ENCODE measurements at places on chromosomes 1 and 21. TPM values are rescaled to one million over a fixed set of nuclear protein-coding genes. Genes with fewer than 3 reads are reported as not detected.

Gene SPRR4
- not detected for total RNA-seq

Gene RNF187
- total RNA-seq = 77.0 TPM

Gene PLA2G2F
- not detected for total RNA-seq

Gene EFNA1
- total RNA-seq = 2.2 TPM

Gene ERG
- total RNA-seq = not detected

Gene DLGAP3
- 0.81 TPM for total RNA-seq

Gene LCA5L
- total RNA-seq = not detected

Gene NBPF6
- 0.69 TPM for total RNA-seq

Gene CD1E
- 0.34 TPM for total RNA-seq

Gene AMY1C
- total RNA-seq = not detected

Gene BARHL2
- not detected for total RNA-seq

- DNase-seq = no peak
- H3K4me3 ChIP-seq = no peak overlapping the region
- no peaks in the 10 kb centered on the region for H3K4me1 ChIP-seq
- H3K36me3 ChIP-seq = no peaks in the 10 kb centered on the region
Observed at GRCh38 chr1:234848972-234849649, 239.1 kb upstream of the IRF2BP2 start.

DNA sequence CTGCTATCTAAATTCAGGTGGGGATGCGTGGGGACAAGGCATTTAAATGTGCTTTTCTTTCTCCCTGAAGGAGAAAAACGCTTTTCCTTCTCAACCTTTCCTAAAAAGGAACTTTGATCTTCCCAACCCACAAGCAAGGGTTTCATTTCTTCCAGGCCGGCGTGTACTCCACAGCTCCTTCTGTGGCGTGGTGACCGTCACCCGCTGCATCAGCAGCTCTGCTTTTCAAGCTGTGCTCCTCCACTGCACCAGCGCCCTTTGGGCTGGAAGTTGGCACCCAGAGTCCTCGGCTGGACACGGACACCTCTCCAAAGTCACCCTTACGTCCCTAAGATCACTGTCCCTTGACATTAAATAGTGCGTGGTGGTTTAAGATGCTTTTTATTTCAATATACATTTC lies 54.3 kb downstream of the PEX14 start:
- no peak for DNase-seq

DNA sequence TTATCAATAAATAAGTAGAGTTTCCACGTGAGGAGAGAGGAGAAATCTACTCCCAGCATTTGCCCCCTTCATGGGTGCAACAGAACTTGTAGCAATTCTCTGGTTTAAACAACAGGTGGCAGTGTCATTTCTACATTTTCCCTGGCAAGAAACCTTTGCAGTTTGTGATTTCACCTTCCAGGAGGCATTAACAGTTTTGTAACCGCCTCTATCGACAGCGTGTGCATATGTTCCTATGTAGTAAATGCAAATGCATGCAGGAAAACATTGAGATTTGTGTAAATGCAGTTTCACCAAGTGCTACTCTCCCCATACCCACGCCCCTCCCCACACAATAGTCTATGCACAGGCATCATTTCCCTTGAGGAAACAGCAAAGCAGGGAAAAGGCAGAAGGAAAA lies 494.7 kb downstream of the SMYD3 start:
- no peaks in the 10 kb centered on the region for H3K36me3 ChIP-seq
- H3K27ac ChIP-seq = no peak overlapping the region
- H3K4me3 ChIP-seq = no peak overlapping the region
- H3K4me1 ChIP-seq = no peaks in the 10 kb centered on the region

GRCh38 chr1:208243967-208244916 lies at the start of gene PLXNA2:
Gene PLXNA2, minus strand, starts transcription at chr1:208244384. Its CDS starts 26,462 bp downstream, at chr1:208217922.
- H3K27ac ChIP-seq = peak within 1 kb of the TSS; percentile 54
- DNase-seq = peak; percentile 84
- no peaks in the 10 kb centered on the region for H3K27me3 ChIP-seq
- peaks cover 24% of the 10 kb centered on the region for H3K4me1 ChIP-seq

- no peak for DNase-seq
- H3K27ac ChIP-seq = no peak overlapping the region
- no peaks in the 10 kb centered on the region for H3K27me3 ChIP-seq
- no peaks in the 10 kb centered on the region for H3K36me3 ChIP-seq
- no peaks in the 10 kb centered on the region for H3K4me1 ChIP-seq
Observed at GRCh38 chr1:177884479-177885021, 85.3 kb downstream of the SEC16B start.

DNA sequence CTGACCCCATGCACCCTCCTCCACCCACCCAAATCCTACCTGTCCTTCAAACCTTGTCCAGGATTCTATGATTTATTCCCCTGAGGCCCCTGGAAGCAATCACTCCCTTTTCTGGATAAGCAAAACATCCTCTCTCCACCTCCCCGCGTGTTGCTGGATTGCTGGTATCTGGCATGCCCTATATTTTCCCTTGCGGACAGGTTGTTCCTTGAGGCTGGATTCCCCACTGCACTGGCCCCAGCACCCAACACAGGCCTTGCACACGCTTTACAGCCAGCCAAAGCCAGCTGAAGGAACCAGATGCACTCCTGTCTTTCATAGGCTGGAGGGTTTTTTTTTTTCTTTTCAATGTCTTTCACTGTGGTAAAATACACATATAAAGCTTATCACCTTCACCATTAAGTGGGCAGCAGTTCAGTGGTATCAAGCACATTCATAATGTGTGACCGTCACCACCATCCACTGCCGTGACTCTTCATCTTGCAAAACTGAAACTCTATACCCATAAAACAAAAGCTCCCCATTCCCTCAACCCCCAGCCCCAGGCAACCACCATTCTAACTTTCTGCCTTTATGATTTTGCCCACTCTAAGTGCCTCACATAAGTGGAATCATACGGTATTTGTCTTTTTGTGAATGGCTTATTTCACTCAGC lies 50.9 kb downstream of the TOR1AIP2 start:
- H3K36me3 ChIP-seq = no peaks in the 10 kb centered on the region
- 0 out of 2 replicates have a peak, but pooled peaks cover 3% of the 10 kb centered on the region for H3K4me1 ChIP-seq
- H3K27ac ChIP-seq = no peak overlapping the region

DNA sequence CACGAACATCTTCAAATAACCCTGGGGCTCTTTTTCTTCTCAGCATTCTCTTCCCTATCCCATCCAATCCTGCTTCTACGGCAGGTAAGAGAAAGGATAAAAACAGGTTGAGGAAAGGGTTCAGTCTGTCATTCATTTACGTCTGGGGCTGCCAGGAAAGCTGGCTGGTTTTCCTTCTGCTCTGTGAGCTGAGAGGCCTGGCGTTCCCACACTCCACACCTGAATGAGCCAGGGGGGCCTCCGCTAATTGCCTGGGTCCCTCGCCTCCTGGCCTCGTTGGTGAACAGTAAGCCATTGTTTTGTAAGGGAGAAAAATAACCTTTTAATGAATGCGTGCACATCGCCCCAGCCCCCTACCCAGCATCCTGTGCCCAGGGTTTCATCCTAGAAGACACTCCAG lies 70.8 kb upstream of the SIM2 start:
- DNase-seq = no peak
- H3K4me3 ChIP-seq = no peak overlapping the region
- peaks cover 8% of the 10 kb centered on the region for H3K4me1 ChIP-seq
- no peaks in the 10 kb centered on the region for H3K27me3 ChIP-seq

DNA sequence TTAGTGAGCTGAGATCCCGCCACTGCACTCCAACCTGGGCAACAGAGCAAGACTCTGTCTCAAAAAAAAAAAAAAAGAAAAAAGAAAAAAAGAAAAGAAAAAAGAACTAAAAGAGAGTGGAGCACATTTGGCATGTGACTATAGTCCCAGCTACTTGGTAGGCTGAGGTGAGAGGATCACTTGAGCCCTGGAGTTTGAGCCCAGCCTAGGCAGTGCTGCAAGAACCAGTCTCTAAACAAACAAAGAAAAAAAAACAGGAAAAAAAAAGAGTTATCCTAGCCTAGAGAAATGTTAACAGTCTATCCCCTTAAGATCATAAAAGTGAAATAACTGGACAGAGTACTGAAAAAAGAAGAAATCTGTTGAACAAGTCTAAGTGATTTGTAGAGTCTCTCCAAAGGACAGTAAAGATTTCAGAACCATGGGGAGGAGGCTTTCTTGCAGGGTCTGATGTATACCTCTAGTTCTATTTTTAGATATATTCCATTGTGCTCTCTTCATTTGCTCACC lies 4.5 kb upstream of the PRDX1 start:
- H3K4me3 ChIP-seq = no peak overlapping the region
- peaks cover 10% of the 10 kb centered on the region for H3K4me1 ChIP-seq
- DNase-seq = no peak
- H3K27me3 ChIP-seq = no peaks in the 10 kb centered on the region
- no peak overlapping the region for H3K27ac ChIP-seq

DNA sequence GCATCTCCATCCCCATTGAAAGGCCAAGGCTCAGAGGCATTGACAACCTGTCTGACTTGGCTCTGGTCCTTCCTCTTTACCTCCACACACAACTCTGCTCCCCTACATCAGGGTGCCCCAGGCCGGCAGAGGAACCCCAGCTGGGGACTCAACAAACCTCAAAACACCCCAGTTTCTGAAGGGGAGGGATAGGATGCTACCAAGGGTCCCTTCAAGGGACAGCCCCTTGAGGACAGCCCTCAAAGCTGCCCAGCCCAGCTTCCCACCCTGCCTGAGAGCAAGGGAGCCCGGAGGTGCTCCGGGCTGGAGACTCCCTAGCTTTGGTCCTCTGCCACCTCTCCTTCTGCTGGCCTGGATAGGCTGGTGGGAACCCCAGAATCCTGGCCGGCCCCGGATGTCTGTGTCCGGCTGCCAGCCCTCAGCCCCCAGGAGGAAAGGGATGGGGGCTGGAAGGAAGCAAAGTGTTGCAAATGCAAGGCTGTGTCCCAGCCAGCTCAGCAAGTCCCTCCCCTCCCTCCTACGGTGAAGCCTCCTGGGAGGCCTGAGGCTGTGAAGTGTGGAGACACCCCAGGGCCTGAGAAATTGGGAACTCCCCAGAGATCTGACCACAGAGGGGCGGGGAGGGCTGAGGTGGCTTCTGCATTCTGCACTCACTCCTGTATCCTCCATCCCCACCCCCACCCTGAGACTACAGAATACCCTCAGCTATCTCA lies 1.1 kb upstream of the MARCKSL1 start:
- H3K4me1 ChIP-seq = peaks cover 25% of the 10 kb centered on the region
- H3K27ac ChIP-seq = no peak overlapping the region
- H3K36me3 ChIP-seq = peaks cover 27% of the 10 kb centered on the region
- H3K27me3 ChIP-seq = no peaks in the 10 kb centered on the region
- H3K4me3 ChIP-seq = peak overlapping the region; percentile 98
- peak; percentile 67 for DNase-seq

DNA sequence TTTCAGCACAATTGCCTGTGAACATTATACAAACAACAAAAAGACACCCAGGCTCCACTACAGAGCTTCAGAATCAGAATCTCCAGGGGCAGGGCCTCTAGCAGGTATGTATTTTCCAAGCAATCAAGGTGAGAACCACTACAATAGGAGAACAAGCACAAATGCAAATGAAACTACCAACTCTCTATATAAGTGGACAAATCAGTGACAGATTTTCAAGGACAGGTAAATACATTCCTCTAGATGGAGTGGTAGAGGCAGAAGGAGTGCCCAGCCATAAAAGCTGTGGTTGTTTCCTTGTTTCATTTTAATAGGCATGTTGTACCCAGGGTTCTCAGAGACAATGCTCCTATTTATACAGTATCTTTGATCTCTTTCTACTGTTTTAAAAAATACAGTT lies 20.1 kb upstream of the CCDC17 start:
- H3K36me3 ChIP-seq = peaks cover 61% of the 10 kb centered on the region
- no peaks in the 10 kb centered on the region for H3K27me3 ChIP-seq
- no peak overlapping the region for H3K27ac ChIP-seq
- DNase-seq = no peak
- no peak overlapping the region for H3K4me3 ChIP-seq
- no peaks in the 10 kb centered on the region for H3K4me1 ChIP-seq

- no peaks in the 10 kb centered on the region for H3K36me3 ChIP-seq
- peaks cover 28% of the 10 kb centered on the region for H3K4me1 ChIP-seq
- no peaks in the 10 kb centered on the region for H3K27me3 ChIP-seq
- H3K4me3 ChIP-seq = peak overlapping the region; percentile 49
- peak overlapping the region; percentile 95 for H3K27ac ChIP-seq
Observed at GRCh38 chr1:234969581-234970400, 158.8 kb downstream of the TOMM20 start.

DNA sequence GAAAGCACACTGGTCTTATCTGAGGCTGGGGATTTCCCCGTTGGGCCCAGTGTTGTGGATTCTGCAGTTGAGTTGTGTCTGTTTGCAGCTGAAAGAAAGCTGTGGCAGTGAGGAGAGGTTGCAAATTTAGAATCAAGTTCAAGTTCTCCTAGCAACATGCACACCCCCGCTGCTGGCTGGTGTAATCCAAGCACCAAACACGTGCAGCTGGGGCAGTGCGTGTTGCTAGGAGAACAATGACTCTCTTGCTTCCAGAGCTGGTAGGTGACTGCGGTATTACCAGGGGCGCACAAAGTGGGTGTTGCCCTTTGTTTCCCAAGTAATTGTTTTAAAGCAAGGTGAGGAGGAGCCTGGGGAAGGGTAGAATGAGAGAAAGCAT lies 91.5 kb downstream of the IER5 start:
- peak overlapping the region; percentile 10 for H3K4me3 ChIP-seq
- no peak overlapping the region for H3K27ac ChIP-seq
- H3K27me3 ChIP-seq = no peaks in the 10 kb centered on the region
- H3K4me1 ChIP-seq = peaks cover 20% of the 10 kb centered on the region
- H3K36me3 ChIP-seq = no peaks in the 10 kb centered on the region
- peak; percentile 55 for DNase-seq

GRCh38 chr1:113875714-113876113 lies 4.2 kb upstream of the PTPN22 start:
- H3K27ac ChIP-seq = no peak overlapping the region
- H3K4me3 ChIP-seq = no peak overlapping the region
- H3K4me1 ChIP-seq = peaks cover 7% of the 10 kb centered on the region

- no peak for DNase-seq
- H3K27ac ChIP-seq = peak overlapping the region; percentile 83
- no peaks in the 10 kb centered on the region for H3K4me1 ChIP-seq
Observed at GRCh38 chr1:180501865-180502360, 464 bp downstream of the ACBD6 start.

DNA sequence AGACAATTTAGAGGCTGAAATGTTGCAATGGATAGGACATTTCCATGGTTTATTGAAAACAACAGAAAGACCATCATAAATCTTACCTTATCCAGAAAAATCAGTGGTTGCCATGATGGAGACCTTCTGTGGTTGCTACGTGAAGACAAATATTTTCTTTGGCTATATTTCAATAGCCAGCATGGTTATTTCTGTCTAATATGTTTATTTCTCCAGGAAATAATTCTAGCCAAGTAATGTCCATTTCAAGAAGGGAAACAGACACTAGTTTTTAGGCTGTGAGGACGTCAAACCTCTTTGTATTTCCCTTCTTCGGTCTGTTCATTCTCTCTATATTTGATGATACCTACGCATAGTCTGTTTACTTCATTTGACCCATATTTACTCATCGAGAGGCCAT lies 49.2 kb upstream of the NFASC start:
- no peak for DNase-seq
- peaks cover 28% of the 10 kb centered on the region for H3K4me1 ChIP-seq
- H3K4me3 ChIP-seq = no peak overlapping the region
- no peaks in the 10 kb centered on the region for H3K36me3 ChIP-seq

- H3K27me3 ChIP-seq = peaks cover 3% of the 10 kb centered on the region
- no peak overlapping the region for H3K4me3 ChIP-seq
- no peak for DNase-seq
- no peak overlapping the region for H3K27ac ChIP-seq
Observed at GRCh38 chr1:30372792-30373433, 350.5 kb downstream of the MATN1 start.

GRCh38 chr1:201198598-201198997 lies 8.0 kb downstream of the IGFN1 start:
- H3K27ac ChIP-seq = no peak overlapping the region
- peaks cover 8% of the 10 kb centered on the region for H3K27me3 ChIP-seq
- peaks cover 6% of the 10 kb centered on the region for H3K4me1 ChIP-seq
- no peak for DNase-seq
- no peaks in the 10 kb centered on the region for H3K36me3 ChIP-seq

All from SJCRH30 (cell line).